ENCODE measurements at places on chromosomes 11 and 22.

DNA sequence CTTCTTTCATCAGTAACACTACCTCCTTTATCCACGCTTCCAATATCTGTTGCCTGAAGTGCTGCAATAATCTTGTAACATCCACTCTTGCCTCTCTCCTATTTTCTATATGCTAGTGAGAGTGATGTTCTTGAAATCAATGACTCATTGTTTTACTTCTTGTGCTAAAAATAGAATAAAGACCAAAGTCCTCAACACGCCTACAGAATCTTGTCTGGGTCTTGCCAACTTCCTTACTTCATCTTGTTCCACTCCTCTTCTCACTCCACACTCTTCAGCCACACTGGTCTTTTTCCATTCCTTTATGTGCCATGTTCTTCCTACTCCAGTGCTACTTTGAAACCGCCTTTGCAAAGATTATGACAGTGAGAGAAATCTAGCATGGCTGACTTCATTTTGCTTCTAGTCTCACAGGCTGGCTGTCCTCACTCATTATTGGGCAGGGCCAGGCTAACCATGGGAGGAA is 136.4 kb downstream of the CCDC81 start:
- peak; percentile 27 for DNase-seq

DNA sequence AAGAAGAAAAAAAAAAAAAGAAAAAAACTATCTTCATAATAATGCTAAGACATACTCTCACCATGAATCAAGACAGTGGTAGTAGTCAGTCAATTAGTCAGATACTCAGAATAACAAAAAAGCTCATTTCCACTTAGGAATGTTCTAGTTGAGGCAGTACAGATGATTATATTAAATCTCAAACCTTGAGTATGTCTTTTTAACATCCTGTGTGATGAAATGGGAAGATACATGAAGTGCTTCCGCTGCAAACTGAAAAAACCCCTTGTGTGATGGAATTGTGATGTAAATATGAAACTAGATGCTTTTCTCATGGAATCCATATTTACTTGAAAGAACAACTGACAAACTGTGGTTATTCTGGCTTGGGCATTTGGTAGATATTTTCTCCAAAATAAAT is 13.7 kb downstream of the AMOTL1 start:
- no peak for DNase-seq

- DNase-seq: no peak
These were observed 17.7 kb downstream of the APLP2 start for GRCh38 chr11:130087294-130087926.

DNA sequence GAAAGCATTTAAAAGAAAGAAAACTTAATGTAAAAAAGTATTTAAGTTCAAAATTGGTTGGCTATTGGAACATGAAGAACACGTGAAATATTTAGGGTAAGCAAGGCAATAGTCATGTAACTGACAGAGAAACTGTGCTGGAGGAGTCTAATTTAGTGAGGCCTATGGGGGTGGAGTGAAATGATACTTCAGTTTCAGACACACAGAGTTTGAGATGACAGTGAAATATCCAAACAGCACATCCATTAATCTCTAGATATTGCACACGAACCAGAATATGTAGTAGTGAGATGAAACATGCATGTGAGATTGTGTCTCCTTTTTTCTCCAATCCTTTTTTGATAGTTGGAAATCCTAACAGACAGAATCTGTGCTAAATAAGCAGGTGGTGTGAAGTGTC is 739.0 kb downstream of the CNTN5 start:
- DNase-seq: no peak

All from amniotic stem cell (primary cell).